Progenitor cell of endocrine pancreas (in vitro differentiated cells): ENCODE measurements at places on chromosomes 1 and 21. TPM values are rescaled to one million over a fixed set of nuclear protein-coding genes. Genes with fewer than 3 reads are reported as not detected.
A peak's percentile ranks its signal among the peaks of the same experiment; 100 is the strongest.

HEYL gene
- total RNA-seq, result 4.3 and 5.2 TPM in 2 replicates

BEST4 gene
- total RNA-seq, result 2.1 and 2.4 TPM in 2 replicates

DNA sequence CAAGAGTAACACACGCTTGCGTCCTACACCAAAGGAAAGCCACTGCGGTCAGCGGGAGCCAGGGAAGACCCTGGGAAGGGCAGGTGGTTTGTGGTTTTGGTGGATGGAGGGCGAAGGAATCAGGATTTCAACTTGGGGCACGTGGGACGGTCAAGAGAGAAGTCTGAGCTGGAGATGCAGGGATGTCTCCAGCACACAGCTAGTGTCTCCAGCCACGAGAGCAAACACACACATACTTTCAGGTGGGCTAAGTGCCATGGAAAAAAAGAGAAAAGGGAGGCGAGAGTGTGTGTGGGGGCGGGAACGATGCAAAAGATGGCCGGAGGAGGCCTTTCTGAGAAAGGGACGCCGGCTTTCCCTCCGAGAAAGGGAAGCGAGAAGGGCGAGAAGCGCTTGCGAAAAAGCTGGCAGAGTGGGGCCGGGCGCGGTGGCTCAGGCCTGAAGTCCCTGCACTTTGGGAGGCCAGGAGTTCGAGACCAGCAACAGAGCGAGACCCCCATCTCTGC is 1.4 kb upstream of the SRRM1 start:
- DNase-seq, result no peak

- no peak for DNase-seq
Measured at GRCh38 chr1:76928522-76928921, 61.2 kb downstream of the ST6GALNAC5 start.

GRCh38 chr1:38991638-38992411 is 749 bp downstream of the AKIRIN1 start:
- peak; percentile 19 for DNase-seq

GRCh38 chr21:44884097-44884496 is 10.6 kb upstream of the PTTG1IP start:
- no peak for DNase-seq

DNA sequence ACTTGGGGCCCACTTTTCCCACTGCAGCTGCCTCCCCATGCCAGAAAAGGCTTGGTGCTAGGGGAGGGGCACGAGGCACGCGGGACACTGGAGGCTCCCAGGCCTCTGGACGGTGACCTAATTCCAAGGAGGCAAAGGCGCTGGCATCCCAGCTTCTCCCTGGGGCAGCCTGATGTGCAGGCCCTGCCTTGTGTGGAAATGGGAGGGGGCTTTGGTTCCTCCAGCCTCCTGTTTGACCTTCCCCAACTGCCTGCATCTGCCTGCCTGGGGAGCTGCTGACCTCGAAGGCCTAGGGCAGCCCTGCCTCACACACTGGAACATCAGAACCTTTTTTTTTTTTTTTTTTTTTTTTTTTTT is 39.9 kb downstream of the KIAA1614 start:
- no peak for DNase-seq

- DNase-seq, result peak; percentile 53
Measured at GRCh38 chr1:179229214-179230140, at the start of gene ABL2. Gene ABL2 (minus strand): TSS chr1:179229677. CDS start chr1:179229397, 280 bp downstream.

DNA sequence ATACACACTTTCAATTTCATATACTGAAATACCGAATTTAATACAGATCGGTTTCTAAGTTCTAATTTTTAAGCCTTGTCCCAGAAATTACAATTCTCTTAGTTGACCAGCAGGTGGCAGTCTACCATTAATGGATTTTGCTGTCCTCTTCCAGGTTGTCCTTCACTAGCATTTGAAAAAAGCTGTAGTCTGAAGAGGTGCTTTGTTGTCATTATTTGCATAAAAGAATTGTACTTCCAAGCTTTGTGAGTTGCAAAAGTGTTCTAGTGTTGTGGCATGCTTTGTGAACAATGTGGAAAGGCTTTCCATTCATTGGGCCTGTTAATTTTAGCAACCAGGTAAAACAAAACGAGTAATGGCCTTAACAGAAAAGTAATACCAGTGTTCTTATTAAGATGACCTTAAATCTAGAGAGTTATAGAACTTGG is 193.6 kb downstream of the RPS6KC1 start:
- DNase-seq, result peak; percentile 22

DNA sequence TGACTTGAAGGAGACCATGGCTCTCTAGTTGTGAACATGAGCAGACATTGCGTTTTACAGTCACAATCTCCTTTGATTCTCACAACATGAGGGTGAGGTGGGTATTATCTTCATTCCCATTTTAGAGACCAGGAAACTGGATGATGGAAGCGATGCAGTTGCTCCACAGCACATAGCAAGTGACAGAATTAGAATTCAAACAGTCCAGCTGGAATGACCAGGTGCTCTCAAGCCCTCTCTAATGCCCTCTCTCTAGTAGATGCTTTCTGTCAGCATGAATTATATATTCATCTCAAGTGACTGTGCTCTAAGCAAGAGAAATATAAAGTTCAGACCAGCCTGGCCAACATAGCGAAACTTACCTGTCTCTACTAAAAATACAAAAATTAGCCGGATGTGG is 9.8 kb upstream of the KIF1B start:
- no peak for DNase-seq
